Cardiac ventricle fibroblast (primary cell): ENCODE measurements at places on chromosomes 2 and 18. TPM values are rescaled to one million over a fixed set of nuclear protein-coding genes. Genes with fewer than 3 reads are reported as not detected.

Gene FEV
- not detected in 2 replicates for total RNA-seq

Gene KCNG2
- total RNA-seq: 0.44 and 0.49 TPM in 2 replicates

Gene GALNT13
- total RNA-seq: 0.25 and 6.4 TPM in 2 replicates

Gene NR4A2
- total RNA-seq: 0.19 and 1.6 TPM in 2 replicates

Gene ZNF532
- 46.1 and 49.9 TPM in 2 replicates for total RNA-seq

Gene EFHD1
- total RNA-seq: 0.37 and 0.98 TPM in 2 replicates

Gene STEAP3
- total RNA-seq: 3.1 and 6.1 TPM in 2 replicates

Gene LRRC30
- not detected in 2 replicates for total RNA-seq

Gene MARCHF4
- 0.10 TPM in 1 of 2 replicates, not detected in the other for total RNA-seq

Gene LOXHD1
- 0.05 TPM in 1 of 2 replicates, not detected in the other for total RNA-seq

Gene ZSWIM2
- not detected in 2 replicates for total RNA-seq

Gene RGPD3
- total RNA-seq: 0.24 and 0.50 TPM in 2 replicates

Gene ABCB11
- total RNA-seq: 0.37 and 0.39 TPM in 2 replicates

Gene ZNF804A
- not detected in 2 replicates for total RNA-seq
